Activated T-cell treated with anti-CD3 and anti-CD28 coated beads for 24 hours (primary cell): ENCODE measurements at places on chromosomes 13 and 19.

DNA sequence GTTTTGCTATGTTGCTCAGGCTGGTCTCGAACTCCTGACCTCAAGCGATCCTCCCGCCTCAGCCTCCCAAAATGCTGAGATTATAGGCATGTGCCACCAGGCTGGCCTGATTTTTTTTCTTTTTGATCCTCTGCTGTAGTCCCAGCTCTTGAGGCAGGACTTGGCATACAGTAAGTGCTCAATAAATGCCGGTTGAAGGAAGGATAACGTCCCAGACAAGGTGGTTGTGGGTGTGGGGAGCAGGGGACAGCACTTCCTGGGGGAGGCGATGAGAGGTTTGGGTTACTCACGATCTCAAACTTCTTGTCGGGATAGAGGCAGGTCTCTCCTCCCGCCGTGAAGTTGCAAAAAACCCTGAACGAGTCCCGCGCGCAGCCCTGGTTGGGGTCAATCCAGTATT lies 29.7 kb upstream of the OLFM2 start:
- no peak for DNase-seq

DNA sequence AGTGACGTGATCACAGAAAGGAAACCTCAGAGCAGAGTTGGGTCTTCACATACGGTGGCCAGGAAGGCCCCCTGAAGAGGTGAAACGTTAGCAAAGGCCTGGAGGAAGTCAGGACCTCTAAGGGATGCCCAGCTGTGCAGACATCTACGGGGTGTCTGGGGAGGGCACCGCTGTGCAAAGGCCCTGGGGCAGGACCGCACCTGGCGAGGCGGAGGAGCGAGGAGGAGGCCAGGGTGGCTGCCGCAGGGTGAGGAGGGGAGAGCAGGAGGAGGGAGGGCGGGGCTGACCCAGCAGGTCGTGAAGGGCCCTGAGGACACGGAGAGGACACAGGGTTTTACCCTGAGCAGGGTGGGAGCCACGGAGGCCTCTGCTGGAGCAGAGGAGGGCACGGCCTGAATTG lies 11.8 kb upstream of the MADCAM1 start:
- no peak for DNase-seq

- no peak for DNase-seq
Observed at GRCh38 chr19:1668486-1669270, 16.3 kb upstream of the TCF3 start.

- DNase-seq: no peak
Observed at GRCh38 chr19:5553892-5554291, 13.9 kb downstream of the TINCR start.

- no peak for DNase-seq
Observed at GRCh38 chr19:15330801-15331418, 1.4 kb downstream of the BRD4 start.

GRCh38 chr13:102033857-102034331 lies 368.0 kb downstream of the FGF14 start:
- no peak for DNase-seq

DNA sequence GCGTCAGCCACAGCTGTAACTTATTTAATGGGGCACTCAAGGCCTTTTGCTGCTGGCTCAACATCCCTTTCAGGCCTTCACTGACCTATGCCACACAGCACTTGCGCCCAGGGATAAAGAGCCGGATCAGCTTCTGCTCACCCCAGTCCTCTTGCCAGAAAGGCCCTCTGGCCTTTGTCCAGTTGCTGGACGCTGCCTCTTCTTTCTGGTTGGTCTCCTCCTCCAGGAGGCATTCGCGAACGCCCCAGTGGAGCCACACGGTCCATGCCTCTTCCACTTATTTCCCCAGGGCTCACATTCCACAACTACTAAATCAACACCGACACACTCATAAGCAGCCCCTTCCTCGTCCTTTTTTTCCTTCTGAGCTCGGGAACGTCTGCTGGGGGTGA lies 3.7 kb upstream of the ZNF329 start:
- no peak for DNase-seq

DNA sequence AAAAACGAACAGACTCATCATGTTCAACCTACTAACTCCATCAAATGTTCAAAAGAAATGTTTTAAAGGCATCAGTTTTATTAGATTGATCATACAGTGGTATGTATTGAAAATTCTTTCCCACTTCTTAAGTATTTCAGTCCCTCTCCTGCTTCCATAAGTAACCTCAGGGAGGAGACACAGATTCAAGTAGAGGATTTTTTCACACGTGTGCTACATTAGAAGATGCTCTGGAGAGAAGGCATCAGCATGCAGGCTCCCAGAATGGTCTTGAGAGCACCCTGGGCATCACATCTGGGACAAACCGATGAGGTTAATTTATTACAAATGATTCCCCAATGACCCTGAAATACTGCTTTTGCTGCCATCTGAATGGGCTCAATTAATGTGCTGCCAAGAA lies 3.6 kb downstream of the GPR12 start:
- DNase-seq: no peak

DNA sequence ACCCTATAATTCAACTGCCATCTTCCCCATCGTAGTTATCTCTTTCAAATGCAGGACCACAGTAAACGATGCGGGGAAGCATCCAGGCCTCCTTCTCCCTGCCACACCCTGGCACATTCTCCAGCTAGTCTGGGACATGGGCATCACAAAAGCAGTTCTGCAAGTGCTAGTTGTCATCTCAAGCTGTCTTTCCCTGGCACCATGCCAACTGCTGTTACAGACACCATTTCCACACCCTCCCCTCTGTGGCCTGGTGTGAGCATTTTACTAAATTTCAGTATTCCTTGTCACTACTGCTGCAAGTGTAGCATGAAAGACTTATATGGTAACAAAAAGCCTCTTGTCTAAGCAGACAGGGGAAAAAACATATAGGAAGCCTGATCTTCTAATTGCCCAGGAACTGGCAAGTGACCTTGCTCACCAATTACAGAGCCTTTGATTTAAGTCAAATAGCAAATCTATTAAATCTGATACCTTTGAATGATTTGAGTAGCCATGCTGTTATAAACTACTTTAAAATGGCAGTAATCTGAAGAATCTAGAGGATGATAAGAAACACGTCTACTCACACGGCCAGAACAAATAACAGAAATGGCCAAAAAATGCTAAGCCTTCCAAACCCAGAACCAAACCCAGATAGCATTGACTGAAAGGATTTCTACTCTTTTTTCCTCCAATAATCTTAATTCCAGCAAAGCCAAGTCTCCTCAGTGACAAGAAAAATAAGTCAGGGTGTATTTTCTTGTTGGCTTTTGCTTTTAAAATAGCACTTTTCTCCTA lies 179.0 kb downstream of the NUFIP1 start:
- DNase-seq: no peak

- DNase-seq: no peak
Observed at GRCh38 chr19:47779524-47780214, 1.2 kb downstream of the SELENOW start.

GRCh38 chr13:59211606-59212005 lies 952.1 kb downstream of the DIAPH3 start:
- DNase-seq: no peak

- no peak for DNase-seq
Observed at GRCh38 chr13:110238818-110239195, 68.2 kb downstream of the COL4A1 start.

- peak; percentile 39 for DNase-seq
Observed at GRCh38 chr19:16051254-16052025, 24.9 kb upstream of the TPM4 start.

DNA sequence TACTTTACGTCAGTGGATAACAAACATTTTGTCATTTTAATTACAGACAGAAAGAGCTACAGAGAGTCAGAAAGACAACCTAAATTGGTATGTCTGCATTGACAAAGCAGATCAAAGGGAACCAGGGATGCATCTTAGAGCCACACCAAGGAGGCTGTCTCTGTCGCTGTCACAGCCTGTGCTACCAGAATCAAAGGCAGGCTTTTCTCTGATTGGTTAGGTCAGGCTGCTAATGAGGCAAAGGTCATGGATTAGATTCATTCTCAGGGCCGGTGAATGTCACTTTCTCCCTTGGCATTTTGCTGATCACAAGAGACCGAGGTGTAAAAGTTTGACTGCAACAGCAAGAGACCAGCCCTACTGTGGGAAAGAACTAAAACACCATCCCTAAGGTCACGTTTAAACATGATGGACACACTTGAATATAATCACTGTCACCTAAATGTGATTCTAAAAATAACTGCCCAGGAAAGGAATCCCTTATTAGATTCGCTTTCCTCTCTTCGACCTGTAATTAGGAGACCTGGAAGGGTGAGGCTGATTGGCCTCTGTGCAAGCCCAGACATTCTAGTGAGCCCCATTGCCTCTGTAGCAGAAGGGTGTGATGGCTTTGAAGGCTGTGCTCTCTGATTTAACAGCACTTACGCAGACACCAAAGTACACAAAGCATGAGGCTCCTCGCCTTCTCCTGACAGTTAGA lies 314.4 kb upstream of the NBEA start:
- DNase-seq: no peak

- DNase-seq: no peak
Observed at GRCh38 chr19:32181216-32181920, 164.0 kb upstream of the ZNF507 start.

DNA sequence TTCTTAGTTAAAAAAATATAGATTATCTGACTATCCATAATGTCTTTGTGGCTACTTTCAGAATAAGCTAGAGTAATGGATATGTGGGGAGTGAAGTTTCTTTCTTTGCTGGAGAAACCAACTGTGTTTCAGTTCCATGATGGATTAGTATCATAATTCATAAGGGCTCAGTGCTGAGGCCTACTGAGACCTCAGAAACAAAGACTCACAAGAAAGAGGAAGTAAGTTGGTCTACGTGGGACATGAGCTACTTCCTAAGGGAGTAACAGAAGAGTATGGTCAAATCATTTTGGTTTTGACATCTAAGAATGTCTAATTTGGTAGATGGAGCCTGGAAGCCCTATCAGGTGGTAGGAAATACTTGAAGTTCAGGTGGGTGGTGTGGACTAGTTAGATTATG lies 99.0 kb upstream of the HTR2A start:
- no peak for DNase-seq

DNA sequence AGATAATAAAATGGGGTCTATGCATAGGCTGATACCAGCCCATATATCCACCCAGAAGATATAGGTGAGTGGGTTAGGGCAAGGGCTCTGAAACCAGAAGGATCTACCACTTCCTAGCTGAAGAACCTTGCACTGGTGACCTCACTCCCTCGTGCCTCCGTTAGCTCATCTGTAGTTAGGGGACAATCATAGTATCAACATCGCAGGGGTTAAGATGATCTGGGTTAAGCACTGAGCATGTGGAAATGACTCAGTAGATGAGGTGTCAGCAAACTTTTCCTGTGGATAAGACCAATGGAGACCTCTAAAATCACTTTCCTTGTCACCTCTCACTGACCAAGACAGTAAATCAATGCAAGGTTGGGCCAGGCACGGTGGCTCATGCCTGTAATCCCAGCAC lies 30.5 kb downstream of the TNFSF14 start:
- no peak for DNase-seq

DNA sequence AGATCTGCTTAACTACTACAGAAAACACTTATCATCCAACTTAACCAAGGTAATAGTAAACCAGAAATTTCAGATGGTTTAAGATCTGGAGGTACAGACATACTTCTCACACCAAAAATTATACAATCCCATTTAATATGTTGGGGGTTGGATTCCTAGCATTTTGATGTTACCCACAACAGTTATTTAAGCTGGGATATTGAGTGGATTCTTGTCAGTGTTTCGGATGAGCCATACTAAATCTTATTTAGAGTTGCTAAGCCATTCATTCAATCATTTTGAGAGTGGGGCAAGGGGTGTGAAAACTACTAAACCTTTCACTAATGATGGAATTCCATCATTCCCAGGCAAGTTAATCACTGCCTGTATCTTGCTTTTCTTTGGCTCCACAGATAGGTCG lies 40.6 kb downstream of the KATNAL1 start:
- DNase-seq: no peak

DNA sequence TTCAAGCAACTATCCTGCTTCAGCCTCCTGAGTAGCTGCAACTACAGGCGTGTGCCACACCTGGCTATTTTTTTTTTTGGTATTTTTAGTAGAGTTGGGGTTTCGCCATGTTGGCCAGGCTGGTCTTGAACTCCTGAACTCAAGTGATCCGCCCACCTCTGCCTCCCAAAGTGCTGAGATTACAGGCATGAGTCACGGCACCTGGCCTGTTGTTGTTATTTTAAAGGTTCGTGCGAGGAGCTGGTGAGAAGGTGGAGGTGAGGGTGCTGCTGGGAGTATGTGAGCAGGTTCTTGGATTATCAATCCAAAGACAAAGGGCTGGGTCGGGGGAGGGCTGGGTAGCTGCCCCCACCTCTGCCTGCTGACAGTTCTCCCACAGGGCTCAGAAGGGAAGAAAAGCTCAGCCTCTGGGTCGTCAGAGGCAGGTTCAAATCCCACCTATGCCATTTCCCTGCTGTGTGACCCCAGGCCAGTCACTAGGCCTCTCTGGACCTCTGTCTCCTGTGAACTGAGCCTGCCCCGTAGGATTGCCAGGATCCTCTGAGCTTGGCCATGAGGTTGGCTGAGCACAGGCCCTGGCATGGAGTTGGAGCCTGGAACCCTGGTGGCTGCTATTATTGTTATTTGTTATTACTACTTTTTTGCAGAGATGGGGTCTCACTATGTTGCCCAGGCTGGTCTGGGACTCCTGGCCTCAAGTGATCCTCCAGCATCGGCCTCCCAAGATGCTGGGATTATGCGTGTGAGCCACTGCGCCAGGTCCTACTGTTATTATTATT lies 1.5 kb downstream of the CKM start:
- DNase-seq: no peak

DNA sequence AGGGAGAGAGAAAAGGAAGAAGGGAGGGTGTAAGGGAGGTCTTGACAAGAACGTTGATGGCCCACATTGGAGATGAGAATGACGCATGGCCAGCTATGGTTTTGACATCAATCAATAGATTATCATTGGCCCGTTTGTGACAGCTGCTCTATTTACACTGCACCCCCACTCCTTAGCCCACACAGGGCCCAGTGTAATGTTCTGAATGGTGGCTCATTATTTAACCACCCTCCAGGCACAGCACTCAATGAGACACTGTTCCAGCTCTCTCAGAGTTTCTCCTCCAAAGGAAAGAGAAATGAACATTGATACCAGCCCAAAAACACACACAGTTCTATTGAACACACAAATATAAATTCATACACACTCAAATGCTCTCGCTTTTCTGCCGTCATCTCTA lies 173.0 kb upstream of the IPO5 start:
- DNase-seq: no peak

DNA sequence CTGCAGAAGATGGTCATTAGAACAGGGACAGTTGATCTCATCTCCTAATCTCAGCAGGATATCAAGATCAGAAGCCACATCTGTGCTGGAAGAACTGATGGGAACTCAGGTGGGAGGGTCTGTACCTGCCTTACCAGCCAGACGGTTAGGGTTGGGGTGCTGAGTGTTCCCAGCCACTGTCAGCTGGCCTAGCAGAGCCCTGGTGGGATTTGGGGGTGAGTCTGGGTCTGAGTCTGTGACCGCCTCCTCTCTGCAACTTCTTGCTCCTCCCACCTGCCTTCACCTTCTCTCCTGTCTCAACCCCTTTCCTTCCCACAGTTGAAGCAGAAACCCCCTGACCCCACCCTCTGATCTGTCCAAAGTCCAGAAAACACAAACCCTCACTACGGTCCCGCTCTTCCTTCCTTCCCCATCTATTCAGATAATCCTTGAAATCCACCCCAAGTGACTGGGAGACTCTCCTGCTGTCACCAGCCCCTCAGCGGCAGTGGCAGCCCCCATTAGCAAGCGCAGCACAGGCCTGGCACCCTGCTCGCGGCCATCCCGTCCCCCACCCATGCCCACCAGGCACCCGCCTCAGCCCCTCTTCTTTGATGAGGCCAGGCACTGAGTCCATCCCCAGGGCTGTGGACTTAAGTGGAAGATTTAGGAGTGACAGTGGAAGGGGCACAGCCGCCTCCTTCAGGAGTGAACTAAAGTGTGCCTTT lies 91.9 kb upstream of the GPR183 start:
- no peak for DNase-seq

GRCh38 chr13:51006067-51006845 lies 96.7 kb downstream of the RNASEH2B start:
- DNase-seq: no peak
